ENCODE measurements at places on chromosomes 5 and 9.

DNA sequence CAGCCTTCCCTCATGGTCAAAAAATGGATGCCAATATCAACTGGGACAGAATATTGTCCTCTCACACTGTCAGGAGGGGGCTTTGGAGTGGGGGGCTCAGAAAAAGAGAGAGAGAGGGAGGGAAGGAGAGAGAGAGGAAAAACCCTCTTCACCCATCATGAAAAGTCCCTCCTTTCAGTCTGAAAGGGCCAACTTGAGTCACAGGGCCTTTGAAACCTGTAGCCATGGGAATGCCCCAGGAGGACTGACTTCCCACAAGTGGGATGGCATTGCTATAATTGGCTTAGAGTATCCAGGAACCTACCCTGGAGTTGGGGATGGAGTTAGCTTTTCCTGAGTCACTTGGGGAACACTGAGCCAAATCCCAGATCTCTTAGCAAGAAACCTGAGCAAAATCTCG, 41.2 kb downstream of the DNAJC21 start:
- DNase-seq: no peak

DNA sequence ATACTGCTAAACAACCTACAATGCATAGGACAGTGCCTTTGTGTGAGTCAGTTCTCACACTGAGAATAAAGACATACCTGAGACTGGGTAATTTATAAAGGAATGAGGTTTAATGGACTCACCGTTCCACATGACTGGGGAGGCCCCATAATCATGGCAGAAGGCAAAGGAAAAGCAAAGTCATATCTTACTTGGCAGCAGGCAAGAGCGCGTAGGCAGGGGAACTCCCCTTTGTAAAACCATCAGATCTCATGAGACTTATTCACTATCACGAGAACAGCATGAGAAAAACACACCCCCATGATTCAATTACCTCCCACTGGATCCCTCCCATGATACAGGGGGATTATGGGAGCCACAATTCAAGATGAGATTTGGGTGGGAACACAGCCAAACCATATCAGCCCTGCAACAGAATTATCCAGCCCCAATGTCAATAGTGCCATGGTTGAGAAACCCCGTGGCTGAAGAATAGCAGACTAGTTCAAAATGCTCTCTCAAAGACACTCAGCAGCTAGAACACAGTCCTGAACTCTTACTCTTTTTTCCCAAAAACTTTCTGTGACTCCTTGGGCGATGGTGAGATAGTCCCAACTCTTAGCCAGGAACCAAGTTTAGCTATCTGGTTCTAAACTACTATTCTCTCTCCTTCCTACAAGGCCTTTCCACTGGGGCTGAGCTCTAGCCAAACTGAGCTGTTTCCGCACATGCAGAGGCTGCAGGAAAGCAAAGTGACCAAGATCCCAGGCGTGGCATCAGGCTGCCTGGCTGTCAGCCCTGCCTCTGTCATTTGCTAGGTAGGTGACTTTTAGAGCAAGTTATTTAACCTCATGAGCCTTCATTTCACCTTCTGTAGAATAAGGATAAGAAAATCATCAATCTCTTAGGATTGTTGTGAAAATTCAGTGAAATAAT, 21.7 kb downstream of the FAT2 start:
- no peak for DNase-seq

DNA sequence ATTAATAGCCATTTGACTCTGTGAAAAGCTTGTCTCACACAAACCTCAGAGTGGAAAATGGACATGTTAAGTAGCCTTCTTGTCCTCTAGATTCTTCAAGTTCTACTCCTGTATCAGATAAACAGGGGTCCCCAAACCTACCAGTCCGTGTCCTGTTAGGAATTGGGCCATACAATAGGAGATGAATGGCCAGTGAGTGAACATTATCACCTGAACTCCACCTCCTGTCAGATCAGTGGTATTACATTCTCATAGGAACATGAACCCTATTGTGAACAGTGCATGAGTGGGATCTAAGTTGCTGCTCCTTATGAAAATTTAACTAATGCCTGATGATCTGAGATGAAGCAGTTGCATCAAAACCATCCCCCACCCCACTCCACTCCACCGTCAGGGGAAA, 136.3 kb downstream of the TMEM232 start:
- no peak for DNase-seq

- no peak for DNase-seq
Observed at GRCh38 chr9:93708987-93709302, 132.6 kb downstream of the PHF2 start.

DNA sequence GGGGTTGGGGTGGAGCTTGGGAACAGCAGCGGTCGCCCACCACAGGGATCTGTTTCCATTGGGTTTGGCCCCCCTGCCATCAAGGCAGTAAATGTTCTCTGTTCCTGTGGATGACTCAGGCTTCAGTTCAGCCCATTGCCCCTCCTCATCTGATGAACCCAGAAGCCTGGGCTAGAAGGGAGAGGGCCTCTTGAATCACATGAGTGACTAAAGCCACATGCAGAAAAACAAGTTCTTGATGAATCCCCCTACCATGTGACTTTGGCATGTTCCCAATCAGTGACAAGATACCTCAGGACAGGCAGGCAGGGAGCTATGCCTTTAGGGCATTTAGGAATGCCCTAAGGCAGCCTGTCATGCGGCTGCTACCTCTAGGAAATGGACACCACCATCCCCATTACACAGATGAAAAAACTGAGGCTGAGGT, 2.5 kb downstream of the SH3PXD2B start:
- no peak for DNase-seq

DNA sequence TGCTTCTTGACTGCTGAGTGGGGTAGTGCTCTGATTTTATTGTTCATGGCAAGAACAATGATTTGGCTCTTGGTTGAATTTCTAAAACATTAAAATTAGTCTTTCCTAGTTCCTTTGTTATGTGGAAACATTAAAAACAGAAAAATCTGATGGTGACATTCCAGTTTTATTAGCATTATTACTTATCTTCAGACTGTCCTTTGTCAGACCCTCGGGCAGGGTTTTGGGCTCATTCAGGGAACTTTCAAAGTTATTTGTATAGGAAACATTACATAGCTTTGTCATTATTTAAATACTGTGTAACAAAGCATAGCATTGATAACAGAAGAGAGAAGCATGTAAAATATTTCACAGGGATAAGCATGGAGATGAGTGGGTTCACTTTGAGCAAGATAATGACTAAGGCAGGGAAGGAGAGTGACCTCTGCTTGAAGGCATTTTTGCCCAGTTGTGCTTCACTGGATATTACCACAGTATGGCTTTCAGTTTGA, 119.9 kb downstream of the KDM4C start:
- DNase-seq: no peak

GRCh38 chr9:33714989-33715388, 80.4 kb upstream of the PRSS3 start:
- DNase-seq: no peak

GRCh38 chr9:133378408-133378962, 2.3 kb downstream of the STKLD1 start:
- DNase-seq: no peak

GRCh38 chr9:38017149-38017884, 51.7 kb downstream of the SHB start:
- peak; percentile 88 for DNase-seq

GRCh38 chr5:219460-219863, 1.3 kb downstream of the SDHA start:
- DNase-seq: no peak

- DNase-seq: no peak
Observed at GRCh38 chr5:101067429-101067828, 164.3 kb upstream of the ST8SIA4 start.
